ENCODE measurements at places on chromosomes 1 and 21. TPM values are rescaled to one million over a fixed set of nuclear protein-coding genes. Genes with fewer than 3 reads are reported as not detected.

DNA sequence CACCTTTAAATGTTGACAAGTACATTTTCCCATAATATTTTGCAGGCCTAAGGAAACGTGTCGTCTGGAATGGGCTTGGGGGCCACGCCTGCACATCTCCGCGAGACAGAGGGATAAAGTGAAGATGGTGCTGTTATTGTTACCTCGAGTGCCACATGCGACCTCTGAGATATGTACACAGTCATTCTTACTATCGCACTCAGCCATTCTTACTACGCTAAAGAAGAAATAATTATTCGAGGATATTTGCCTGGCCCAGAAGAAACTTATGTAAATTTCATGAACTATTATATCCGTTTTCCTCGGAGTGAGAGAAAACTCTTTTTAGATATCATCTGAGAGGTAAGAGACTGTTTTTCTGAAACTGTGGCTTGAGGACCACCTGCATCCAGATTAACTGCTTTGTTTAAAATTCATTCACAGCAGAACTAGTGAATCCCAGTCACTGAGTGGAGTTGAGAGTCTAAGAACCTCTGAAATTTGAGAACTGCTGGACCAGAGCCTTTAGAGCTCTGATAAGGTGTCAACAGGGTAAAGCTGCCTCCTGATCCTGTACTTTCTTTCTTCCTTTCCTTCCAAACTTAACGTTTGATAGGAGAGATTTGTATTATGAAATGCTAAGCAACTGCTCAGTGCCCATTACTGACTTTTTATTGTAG lies 811 bp downstream of the EXO1 start:
- DNase-seq = no peak

B3GALT2 gene
- total RNA-seq = 2.5 TPM

DNA sequence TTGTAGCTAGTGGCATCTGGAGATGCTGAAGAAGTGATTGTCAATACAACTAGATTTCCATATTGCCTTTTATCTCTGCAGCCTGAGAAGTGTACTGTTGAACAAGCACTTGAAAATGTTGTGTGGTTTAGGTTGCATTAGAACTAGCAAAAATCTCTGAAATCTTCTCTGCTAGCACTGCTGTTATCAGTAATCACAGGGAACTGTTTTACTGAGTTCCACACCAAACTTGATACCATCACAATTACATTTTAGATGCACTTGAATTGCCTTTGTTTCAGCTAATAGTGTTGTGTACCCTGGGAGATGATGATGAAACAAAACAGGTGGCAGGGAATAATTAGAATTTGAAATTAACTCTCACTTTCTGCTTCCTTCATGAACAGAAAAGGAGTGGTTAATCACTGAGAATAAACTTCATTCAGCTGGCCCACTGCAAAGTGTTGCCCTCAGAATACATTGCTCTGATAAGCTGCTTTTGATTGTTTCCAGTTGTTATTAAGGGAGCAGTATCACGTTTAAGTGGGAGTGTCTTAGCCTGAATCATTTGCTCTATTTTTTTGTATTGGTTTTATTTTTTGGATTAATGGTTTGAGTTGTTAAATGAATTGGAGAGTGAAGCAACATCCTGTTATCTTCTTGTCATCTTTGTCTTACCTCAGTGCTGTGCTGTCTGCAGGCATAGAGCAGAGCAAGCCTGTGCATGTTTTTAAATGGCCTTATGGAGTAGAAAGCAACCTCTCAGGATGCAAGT lies 13.0 kb downstream of the FAM20B start:
- DNase-seq = no peak

DNA sequence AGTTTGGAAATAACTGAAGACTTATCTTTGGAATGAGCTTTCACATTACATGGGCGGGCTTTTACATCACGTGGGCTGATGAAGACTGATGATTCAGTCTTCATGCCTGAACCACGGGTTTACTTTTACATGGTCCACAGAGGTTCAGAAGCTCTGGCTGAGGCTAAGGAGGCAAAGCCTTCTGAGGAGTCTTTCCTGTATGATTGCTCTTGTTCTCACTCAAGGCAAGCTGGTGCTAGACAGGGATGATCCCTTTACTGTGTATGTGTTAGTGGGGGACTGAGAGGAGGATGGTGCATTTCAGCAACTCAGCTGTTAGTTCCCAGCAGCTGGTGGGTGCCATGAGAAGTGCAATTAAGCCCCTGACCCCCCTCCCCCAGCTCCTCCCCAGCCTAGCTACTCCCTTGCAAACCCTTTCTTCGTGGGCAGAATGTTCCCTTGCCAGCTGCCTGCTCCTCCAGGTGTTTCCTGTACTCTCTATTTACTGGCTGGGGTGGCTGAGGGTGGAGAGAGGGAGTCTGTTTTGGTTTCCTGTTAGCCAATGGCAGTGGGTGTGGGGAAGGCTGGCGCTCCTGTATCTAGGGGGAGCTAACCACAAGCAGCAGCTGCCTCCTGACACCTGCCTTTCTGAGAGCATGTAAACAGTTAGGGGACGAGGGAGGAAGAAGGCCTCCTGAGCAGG lies 15.4 kb downstream of the BTG2 start:
- peak; percentile 62 for DNase-seq

- DNase-seq = no peak
Observed at GRCh38 chr1:236888903-236889302, 93.8 kb downstream of the MTR start.

DNA sequence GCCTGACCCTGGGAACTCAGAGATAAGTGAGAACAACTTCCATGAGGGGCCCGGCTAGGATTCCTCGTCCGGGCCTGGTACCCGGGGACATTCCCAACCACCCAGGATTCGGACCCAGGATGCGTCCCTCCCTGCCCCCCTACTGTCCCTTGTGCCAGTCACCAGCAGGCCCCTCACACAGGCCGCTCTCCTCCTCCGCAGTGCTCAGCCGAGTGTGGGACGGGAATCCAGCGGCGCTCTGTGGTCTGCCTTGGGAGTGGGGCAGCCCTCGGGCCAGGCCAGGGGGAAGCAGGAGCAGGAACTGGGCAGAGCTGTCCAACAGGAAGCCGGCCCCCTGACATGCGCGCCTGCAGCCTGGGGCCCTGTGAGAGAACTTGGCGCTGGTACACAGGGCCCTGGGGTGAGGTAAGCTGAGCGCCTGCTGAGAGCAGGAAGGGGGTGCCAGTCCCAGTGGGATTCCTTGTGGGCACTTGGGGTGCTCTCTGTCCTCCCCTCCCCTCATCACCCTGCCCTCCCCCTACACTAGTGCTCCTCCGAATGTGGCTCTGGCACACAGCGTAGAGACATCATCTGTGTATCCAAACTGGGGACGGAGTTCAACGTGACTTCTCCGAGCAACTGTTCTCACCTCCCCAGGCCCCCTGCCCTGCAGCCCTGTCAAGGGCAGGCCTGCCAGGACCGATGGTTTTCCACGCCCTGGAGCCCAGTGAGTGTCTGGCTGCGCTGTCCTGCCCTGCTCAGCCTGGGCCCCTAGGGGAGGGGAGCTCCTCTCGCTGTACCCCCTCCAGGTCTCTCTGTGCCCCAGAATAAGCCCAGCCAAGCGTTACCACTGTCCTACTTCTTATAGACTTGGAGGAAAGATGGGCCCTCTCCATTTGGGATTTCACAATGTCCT lies 9.8 kb downstream of the ADAMTSL4 start:
- no peak for DNase-seq

DNA sequence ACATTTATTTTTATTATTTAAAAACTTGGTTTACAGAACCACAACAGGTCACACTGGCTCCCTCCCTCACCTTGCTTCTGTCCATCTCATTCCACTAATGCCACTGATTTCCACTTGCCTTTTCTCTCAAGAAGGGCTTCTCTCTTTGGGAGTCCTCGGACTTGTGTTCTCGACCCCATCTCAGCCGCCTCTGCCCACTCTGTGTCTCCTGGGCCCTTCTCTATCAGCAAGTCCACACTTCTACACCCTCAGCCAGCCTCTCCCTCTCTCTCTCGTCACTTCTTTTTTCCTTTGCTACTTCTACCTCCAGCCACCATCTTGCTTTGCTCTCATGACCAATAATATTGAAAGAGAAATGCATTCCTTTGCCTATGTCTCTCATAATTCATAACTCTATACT lies 129.4 kb downstream of the HMGB4 start:
- DNase-seq = no peak

DNA sequence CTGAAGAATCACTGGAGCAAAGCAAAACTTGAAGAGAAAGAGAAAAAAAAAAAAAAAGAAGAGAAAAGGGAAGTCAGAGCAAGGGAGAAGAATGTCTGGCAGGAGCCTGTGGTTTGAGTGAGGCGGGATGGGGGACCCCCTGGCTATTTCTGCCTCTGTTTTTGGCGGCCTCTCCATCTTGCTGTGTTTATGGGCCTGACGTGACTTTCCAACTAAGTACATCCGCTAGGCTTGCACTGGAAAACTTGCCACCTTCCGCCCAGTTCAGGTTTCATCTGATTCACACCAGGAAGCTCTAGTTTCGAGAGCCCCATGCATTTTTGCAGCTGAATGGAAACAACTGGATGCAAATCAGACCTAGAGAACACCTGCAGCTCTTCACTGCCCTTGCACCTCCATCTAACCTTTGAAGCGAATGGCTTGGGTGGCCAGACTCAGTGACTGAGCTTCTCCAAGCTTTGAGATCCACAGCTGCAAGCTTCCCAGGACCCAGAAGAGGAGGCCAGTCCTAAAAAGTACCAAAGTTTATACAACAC lies 28.0 kb downstream of the TBX15 start:
- no peak for DNase-seq

- no peak for DNase-seq
Observed at GRCh38 chr1:18932387-18932786, 24.1 kb downstream of the IFFO2 start.

RGS2 gene
- 21.1 TPM for total RNA-seq

DNA sequence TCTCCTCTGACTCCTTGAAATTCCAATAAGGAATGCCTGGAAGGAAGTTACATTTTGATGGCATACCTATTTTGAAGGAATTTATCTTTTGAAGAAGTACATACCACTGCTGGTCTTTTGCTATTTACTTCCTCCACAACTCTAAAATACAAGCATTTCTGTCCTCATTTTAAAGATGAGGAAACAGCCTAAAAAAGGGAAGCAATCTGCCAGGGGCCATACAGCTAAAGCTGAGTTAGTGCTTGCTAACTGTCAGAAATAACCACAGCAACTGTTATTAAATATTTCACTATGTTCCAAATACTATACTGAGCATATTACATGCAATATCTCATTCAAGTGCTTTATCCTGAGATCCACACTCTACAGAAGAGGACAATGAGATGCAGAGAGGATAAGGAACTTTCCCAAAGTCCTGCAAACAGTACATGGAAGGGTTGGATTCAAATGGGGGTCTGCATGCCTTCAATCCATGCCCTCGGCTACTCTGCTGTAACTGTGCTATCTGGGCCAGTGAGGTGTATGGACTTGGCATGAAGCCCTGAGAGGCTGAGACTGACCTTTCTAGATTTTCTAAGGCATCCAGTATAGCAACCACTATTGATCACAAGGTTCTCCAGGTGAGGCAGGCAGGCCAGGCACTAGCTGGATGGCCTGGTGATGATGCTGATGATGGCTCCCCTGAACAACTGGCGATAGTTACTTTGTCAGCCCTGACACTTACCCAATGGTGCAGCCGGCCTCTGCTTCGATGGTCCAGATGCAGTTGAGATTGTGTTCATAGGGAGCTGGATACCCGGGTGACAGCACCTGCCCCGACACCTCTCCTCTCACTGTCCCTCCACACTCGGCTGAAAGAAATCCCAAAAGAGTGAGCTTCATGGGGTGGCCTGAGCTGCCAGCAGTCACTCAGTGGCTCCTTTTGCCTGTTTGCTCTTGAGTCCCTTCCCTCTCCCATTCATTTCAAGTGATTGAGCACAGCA lies 171.4 kb upstream of the HMGB4 start:
- DNase-seq = no peak

CFAP107 gene
- not detected for total RNA-seq

DNA sequence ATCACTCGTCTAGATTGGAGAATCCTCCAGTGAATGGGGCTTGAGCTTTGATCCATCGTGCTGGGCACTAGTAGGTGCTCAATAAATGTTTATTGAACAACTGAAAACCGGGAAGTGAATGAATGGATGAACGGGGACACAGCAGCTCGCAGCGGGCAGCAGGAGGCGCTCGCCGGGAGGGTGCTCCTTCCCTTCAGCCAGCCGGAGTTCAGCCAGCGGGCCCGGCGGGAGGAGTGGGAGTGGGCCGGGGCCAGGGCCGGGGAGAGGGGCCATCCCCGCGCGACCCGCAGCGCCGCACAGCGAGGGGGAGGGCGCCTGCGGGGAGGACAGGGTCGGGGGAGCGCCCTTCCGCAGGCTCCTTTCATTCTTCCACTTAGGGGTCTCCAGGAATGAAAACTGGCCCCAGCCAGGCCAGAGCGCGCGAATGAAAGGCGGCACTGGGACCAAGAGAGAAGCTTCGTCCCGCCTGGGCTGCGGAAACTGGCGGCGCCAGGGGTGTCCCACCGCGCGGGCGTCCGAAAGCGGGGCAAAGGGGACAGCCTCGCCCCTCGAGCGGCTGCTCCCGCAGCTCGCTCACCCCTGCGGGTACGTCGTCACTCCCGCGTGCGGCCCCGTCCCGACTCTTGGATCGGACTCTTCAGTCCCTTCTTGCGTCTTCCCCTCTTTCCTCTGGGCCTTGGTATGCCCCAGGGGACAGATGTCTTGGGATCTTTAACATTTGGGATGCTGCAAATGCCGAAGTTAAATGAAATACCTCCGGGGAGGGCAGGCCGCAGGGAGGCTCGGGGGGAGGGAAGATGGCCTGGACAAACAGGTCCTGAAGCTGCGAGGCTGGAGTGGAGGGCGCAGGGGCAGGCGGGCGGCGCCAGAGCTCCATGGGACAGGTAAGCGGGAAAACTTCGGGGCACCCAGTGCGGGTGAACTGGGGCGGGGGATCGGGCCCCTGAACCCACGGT lies 3.6 kb upstream of the INAVA start:
- DNase-seq = peak; percentile 59

- DNase-seq = peak; percentile 85
Observed at GRCh38 chr1:119002028-119002686, 14.0 kb upstream of the TBX15 start.

DNA sequence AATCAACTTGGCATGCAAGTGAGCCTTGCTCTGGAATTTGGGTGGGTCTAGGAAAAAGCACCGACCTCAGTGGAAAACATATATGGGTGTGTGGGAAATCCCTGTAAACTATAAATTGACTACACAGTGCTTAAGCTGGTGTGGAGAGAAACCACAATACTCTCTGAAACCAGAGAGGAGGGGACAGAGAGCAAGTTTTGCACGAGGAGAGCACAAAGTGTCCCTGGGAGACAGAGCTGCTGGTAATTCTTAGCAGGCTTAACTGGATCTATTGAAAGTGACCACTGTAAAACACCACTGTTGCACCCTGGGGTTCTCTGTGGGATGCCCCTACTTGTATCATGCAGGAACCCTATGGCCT lies 12.8 kb downstream of the KCNJ15 start:
- DNase-seq = peak; percentile 65
